Progenitor cell of endocrine pancreas (in vitro differentiated cells): ENCODE measurements at places on chromosomes 7 and 10. TPM values are rescaled to one million over a fixed set of nuclear protein-coding genes. Genes with fewer than 3 reads are reported as not detected.

DNA sequence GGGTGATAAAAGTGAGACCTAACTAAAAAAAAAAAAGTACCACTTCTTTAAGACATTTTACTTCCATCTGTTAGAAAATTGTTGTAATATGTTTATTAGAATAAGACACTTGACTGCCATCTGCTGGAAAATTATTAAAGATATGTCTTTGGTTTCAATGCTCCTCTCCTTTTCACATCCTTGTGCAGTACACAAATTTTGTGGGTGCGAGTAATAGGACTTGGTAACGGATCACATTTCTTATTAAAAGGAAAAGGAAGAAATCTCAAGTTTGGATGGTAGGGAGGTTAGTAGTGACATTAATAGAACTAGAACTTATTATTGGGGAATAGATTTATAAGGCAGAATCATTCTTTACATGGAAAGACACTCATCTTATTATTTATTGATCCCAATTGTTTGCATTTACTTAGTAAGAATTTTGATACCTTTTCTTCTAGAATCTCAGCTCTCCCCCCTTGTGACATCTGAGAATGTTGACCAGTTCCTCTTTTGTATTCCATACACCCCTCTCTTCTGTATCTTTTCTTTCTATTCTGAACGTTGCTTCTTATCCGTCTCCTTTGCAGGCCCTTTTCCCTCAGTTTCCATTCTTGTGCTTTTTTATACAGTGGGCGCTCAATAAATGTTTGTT, 43.0 kb upstream of the RPA3 start:
- no peaks in the 10 kb centered on the region for H3K27me3 ChIP-seq
- peaks cover 8% of the 10 kb centered on the region for H3K4me1 ChIP-seq
- H3K4me3 ChIP-seq: no peak overlapping the region
- no peak for DNase-seq

DNA sequence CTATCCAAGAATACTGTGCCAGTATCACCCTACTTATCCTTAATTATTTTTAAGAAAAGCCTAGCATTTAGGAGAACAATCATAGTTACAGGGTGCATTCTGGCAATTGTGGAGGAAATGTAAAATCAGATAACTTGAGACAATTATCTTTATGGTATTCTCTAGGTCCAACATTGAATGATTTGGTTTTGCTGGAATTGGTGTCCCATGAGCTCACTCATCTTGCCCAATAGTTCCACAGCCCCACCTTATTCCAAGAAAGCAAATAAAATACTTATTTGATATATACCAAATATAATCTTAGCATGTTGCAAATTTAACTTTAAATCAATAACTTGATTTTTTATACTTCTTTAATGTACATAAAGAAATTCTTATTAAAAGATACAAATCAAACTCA, 65.3 kb downstream of the DGKB start:
- H3K4me1 ChIP-seq: peaks cover 1% of the 10 kb centered on the region
- peaks cover 14% of the 10 kb centered on the region for H3K27me3 ChIP-seq
- no peaks in the 10 kb centered on the region for H3K36me3 ChIP-seq
- no peak overlapping the region for H3K27ac ChIP-seq

- H3K36me3 ChIP-seq: no peaks in the 10 kb centered on the region
- no peak overlapping the region for H3K4me3 ChIP-seq
- no peak overlapping the region for H3K27ac ChIP-seq
- no peak for DNase-seq
Measured at GRCh38 chr10:132301371-132302330, 6.1 kb downstream of the STK32C start.

DNA sequence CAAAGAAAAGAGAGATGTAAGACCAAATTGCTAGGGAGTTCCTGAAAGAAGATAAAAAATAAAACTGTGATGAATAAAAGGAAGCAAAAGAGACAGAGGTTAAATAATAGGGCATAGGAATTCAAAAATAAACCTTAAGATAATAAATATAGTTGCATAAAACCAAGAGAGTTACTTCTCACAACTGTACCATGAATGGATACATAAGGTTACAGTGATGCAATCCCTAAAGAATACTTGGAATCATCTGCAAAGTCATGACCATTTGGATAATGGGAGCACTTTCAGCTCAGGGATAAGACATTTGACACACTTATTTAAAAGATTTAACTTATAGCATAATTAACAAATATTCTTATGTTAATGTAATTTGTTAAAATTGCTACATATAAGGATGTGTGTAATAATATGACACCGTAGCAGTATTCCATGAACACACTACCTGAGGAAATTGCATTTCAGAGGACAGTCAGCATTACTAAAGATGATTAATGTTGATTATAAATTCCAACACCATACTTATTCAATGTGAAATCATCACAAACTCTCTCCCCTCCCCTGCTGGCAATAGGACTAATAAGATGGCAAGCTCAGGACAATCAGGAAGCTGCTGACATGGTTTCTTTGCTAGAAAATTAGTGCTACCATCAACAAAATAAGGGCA, 202.1 kb upstream of the AKR1E2 start:
- H3K27me3 ChIP-seq: peaks cover 3% of the 10 kb centered on the region
- no peak for DNase-seq
- H3K4me3 ChIP-seq: no peak overlapping the region
- no peaks in the 10 kb centered on the region for H3K4me1 ChIP-seq
- no peaks in the 10 kb centered on the region for H3K36me3 ChIP-seq

- no peak overlapping the region for H3K4me3 ChIP-seq
- H3K36me3 ChIP-seq: peaks cover 1% of the 10 kb centered on the region
- no peak for DNase-seq
- H3K4me1 ChIP-seq: peaks cover 20% of the 10 kb centered on the region
Measured at GRCh38 chr7:130356876-130357611, 12.4 kb downstream of the CPA5 start.

DNA sequence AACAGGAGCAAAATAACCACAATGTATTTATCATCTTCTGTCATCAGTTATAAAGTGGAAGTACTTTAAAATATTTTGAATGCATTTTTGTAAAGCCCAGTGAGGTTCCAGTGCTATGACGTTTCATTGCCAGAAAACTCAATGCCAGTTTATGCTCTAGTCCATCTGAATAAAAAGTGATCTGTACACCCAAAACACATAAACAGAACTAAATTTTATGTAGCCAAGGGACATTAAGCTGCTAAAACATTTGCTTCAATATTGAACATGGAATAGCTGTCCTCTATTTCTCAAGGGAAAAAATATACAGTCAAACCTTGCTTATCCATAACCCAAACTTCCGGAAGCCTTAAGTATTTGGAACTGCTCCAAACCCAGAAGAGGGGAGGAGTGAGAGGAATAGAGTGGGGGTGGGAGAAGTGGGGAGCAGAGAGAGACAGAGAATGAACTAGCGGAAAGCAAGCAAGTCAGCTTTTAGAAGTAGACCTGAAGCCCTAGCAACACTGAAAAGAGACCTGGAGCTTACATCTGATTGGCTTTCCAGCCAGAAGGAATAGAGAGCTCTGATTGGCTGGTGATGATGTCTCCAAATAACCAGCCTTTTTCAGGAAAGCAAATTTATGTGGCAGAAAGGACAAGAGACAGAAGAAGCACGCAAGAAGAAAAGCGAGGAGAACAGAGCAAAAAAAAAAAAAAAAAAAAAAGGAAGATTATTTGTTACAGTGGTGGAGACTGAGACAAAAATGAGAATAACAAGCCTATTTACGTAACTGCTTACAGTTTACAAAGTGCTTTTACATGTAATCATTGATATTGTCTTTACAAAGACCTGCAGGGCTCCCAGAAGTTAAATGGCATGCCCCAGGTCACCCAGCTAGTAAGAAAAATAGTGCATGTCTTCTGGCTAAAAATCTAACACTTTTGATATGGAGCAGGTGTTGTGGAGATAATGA, 196.0 kb downstream of the RNLS start:
- no peaks in the 10 kb centered on the region for H3K27me3 ChIP-seq
- H3K4me3 ChIP-seq: no peak overlapping the region
- H3K4me1 ChIP-seq: peaks cover 4% of the 10 kb centered on the region

GRCh38 chr7:83985821-83986220, 208.8 kb downstream of the SEMA3A start:
- peaks cover 6% of the 10 kb centered on the region for H3K36me3 ChIP-seq
- no peaks in the 10 kb centered on the region for H3K27me3 ChIP-seq
- no peak overlapping the region for H3K27ac ChIP-seq
- no peak overlapping the region for H3K4me3 ChIP-seq

DNA sequence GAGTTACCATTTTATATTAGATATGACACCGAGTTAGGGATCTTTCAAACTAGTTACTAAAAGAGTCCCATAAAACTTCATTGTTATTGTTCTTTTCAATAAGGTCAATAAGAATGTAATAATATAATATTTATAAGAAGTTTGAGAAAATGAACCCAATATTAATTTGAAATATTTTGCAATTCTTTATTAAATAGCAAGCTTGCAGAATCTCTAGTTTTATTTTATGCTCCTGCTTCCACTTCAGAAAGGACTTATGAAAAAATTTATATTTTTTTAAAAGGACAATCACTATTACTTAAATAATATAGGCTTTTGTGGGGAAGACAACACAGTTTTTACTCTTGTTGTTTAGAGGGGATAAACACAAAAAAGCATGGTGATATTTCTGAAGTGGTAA, 47.9 kb downstream of the LUC7L2 start:
- no peaks in the 10 kb centered on the region for H3K27me3 ChIP-seq
- H3K36me3 ChIP-seq: peaks cover 35% of the 10 kb centered on the region
- no peak overlapping the region for H3K4me3 ChIP-seq
- DNase-seq: no peak
- H3K4me1 ChIP-seq: no peaks in the 10 kb centered on the region

DNA sequence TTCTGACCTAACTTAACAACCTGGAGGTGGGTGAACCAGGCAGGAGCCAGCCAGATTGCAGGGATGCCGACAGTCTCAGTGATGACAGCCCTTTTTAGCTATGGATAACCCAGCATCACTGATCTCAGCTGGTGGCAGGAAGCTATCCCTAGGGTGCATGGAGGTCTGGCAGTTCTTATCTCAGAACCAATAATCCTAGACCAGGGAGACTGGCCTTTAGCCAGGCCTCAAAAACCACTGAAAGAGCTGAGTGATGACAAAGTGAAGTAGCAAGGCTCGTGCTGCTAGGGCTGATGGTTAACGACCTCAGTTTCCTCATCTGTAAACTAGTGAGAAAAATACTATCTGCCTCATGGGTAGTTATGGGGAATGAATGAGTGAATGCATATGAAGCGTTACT, 112.5 kb downstream of the RALA start:
- H3K27ac ChIP-seq: no peak overlapping the region
- peaks cover 10% of the 10 kb centered on the region for H3K4me1 ChIP-seq
- H3K27me3 ChIP-seq: peaks cover 19% of the 10 kb centered on the region
- no peak overlapping the region for H3K4me3 ChIP-seq

GRCh38 chr10:123854003-123854402, 37.6 kb downstream of the CPXM2 start:
- H3K27ac ChIP-seq: no peak overlapping the region
- H3K27me3 ChIP-seq: no peaks in the 10 kb centered on the region
- no peak overlapping the region for H3K4me3 ChIP-seq

GRCh38 chr7:55540226-55540858, 32.0 kb downstream of the VOPP1 start:
- no peaks in the 10 kb centered on the region for H3K4me1 ChIP-seq
- no peaks in the 10 kb centered on the region for H3K27me3 ChIP-seq
- H3K36me3 ChIP-seq: peaks cover 5% of the 10 kb centered on the region

DNA sequence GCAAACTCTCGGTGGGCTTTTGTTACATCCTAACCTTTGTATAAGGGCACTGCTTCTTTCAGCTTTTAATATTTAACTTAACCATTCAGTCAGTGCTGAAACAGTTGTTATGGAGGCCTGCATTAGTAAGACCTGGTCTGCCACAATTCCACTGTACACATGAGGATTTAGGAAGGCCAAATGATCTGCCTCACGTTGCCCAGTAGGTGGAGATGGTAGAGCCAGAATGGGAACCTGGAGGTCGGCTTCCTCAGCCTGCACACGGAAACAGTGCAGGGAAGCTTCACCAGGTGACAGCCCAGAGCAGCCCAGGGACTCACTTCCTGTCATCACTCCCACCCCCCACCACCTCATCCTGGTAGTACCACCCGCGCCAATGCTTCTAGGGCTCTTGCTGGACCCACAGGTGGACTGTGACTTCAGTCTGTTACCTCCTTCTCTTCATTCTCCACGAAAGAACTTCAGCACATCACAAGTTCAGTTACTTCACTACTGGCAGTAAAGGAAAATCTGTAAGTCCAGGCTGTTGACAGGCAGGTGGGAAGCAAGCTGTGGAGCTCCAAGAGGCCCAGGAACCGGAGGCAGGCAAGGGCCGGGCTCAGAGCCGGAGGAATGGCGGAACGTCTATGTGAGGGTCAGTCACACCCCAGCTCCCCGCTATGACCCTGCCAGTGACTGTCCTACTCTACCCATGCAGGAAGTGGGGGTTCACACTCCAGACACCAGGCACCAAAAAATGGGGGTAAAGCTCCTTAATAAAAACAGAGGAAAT, 480.3 kb upstream of the C7orf33 start:
- H3K27ac ChIP-seq: peak overlapping the region; percentile 45
- no peak for DNase-seq
- peaks cover 11% of the 10 kb centered on the region for H3K4me1 ChIP-seq
- no peaks in the 10 kb centered on the region for H3K27me3 ChIP-seq

GRCh38 chr10:61903928-61904344, 2.4 kb downstream of the ARID5B start:
- H3K4me3 ChIP-seq: peak overlapping the region; percentile 87
- peaks cover 22% of the 10 kb centered on the region for H3K4me1 ChIP-seq
- peaks cover 1% of the 10 kb centered on the region for H3K36me3 ChIP-seq

GRCh38 chr7:98359395-98359794, 41.5 kb downstream of the BAIAP2L1 start:
- H3K4me3 ChIP-seq: no peak overlapping the region
- H3K4me1 ChIP-seq: peaks cover 7% of the 10 kb centered on the region
- no peak for DNase-seq
- H3K27me3 ChIP-seq: no peaks in the 10 kb centered on the region
- H3K27ac ChIP-seq: no peak overlapping the region
- H3K36me3 ChIP-seq: peaks cover 14% of the 10 kb centered on the region

GRCh38 chr7:151077705-151078232, 2.8 kb downstream of the FASTK start:
- H3K4me3 ChIP-seq: peak overlapping the region; percentile 49
- no peaks in the 10 kb centered on the region for H3K27me3 ChIP-seq

GRCh38 chr10:63391812-63392211, 74.0 kb downstream of the JMJD1C start:
- DNase-seq: no peak
- peak overlapping the region; percentile 3 for H3K27ac ChIP-seq
- no peak overlapping the region for H3K4me3 ChIP-seq
- H3K36me3 ChIP-seq: peaks cover 34% of the 10 kb centered on the region
- H3K4me1 ChIP-seq: peaks cover 9% of the 10 kb centered on the region

- no peak overlapping the region for H3K4me3 ChIP-seq
- H3K27me3 ChIP-seq: peaks cover 13% of the 10 kb centered on the region
- H3K4me1 ChIP-seq: no peaks in the 10 kb centered on the region
- H3K36me3 ChIP-seq: no peaks in the 10 kb centered on the region
- no peak overlapping the region for H3K27ac ChIP-seq
Measured at GRCh38 chr10:96414303-96414702, 55.5 kb upstream of the OPALIN start.

The SAMD9L gene
- total RNA-seq: not detected in 2 replicates

The FAM131B gene
- total RNA-seq: 2.3 and 3.7 TPM in 2 replicates

The MICU1 gene
- total RNA-seq: 60.4 and 63.3 TPM in 2 replicates

The CYP17A1 gene
- total RNA-seq: not detected in 2 replicates

The LEP gene
- total RNA-seq: not detected in 2 replicates

The SP8 gene
- total RNA-seq: 1.1 and 2.1 TPM in 2 replicates

The EIF4H gene
- total RNA-seq: 213 and 220 TPM in 2 replicates

The CPVL gene
- total RNA-seq: 22.1 and 23.1 TPM in 2 replicates
